ENCODE measurements at places on chromosomes 12 and 14. TPM values are rescaled to one million over a fixed set of nuclear protein-coding genes. Genes with fewer than 3 reads are reported as not detected.

GRCh38 chr12:129298921-129299320 is 445.6 kb downstream of the GLT1D1 start:
- DNase-seq: no peak

GRCh38 chr14:94237983-94238382 is 55.1 kb downstream of the SERPINA10 start:
- DNase-seq: no peak

- DNase-seq: no peak
Observed at GRCh38 chr14:55911776-55912175, 206.4 kb upstream of the PELI2 start.

DNA sequence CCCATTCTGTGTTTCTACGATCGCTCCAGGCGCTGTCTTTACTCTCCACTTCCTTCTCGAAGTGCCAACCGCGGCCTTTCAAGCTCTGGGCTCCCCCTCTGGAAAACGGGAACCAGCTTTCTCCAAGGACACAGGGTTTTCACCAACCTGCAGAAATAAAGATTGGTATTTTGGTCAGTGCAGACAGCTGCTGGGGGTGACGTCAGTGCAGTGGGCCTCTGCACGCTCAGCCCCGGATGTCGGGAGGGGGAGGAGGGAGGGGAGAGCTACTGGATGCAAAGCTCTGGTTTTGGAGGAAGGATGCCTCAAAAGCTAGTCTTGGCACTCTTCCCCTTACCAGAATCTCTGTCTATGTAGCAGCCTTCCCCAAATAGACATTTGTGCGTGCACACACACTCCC is 19.9 kb downstream of the HRK start:
- DNase-seq: peak; percentile 77

- peak; percentile 76 for DNase-seq
Observed at GRCh38 chr14:68787092-68787992, 5.5 kb downstream of the ZFP36L1 start.

- no peak for DNase-seq
Observed at GRCh38 chr14:51285120-51285519, 45.1 kb downstream of the TMX1 start.

Gene MYBPC1
- not detected for total RNA-seq

Gene ADCY6
- total RNA-seq: 40.1 TPM

Gene ADAMTS20
- total RNA-seq: 1.1 TPM
